ENCODE measurements at places on chromosomes 4 and X.
A peak's percentile ranks its signal among the peaks of the same experiment; 100 is the strongest.

GRCh38 chr4:19883841-19884240 lies 367.9 kb upstream of the SLIT2 start:
- H3K36me3 ChIP-seq, result no peaks in the 10 kb centered on the region
- no peak for DNase-seq
- no peaks in the 10 kb centered on the region for H3K27me3 ChIP-seq
- no peak overlapping the region for H3K27ac ChIP-seq
- no peaks in the 10 kb centered on the region for H3K4me1 ChIP-seq

- no peaks in the 10 kb centered on the region for H3K36me3 ChIP-seq
- no peaks in the 10 kb centered on the region for H3K4me1 ChIP-seq
- H3K27me3 ChIP-seq, result no peaks in the 10 kb centered on the region
- H3K27ac ChIP-seq, result no peak overlapping the region
Measured at GRCh38 chr4:150863456-150863855, 151.6 kb downstream of the LRBA start.

GRCh38 chrX:123153846-123154335 lies 30.2 kb upstream of the GRIA3 start:
- DNase-seq, result no peak
- H3K36me3 ChIP-seq, result no peaks in the 10 kb centered on the region
- no peaks in the 10 kb centered on the region for H3K4me1 ChIP-seq
- H3K27ac ChIP-seq, result no peak overlapping the region

- no peak overlapping the region for H3K27ac ChIP-seq
- H3K4me1 ChIP-seq, result no peaks in the 10 kb centered on the region
- no peak overlapping the region for H3K4me3 ChIP-seq
- H3K27me3 ChIP-seq, result no peaks in the 10 kb centered on the region
Measured at GRCh38 chrX:38465686-38466085, 95.7 kb upstream of the TSPAN7 start.

DNA sequence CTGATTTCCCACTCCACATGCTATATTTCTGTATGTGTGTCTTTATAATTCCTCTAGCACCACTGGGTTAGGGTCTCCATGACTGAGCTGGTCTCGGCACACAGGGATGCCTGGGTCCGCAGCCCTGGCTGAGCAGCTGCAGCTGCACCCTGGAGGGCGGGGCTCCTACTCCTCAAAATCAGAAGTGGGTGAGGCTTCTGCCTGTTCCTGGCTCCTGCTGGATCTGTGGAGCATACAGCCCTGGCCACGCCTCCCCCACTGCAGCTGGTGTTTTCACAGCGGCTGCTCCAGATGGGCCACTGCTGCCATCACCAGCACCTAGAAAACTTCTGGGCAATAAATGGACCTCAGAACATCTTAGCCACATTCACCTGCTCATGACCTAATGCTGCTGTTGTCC lies 30.9 kb downstream of the SPCS3 start:
- H3K4me3 ChIP-seq, result no peak overlapping the region
- no peak for DNase-seq
- H3K27me3 ChIP-seq, result no peaks in the 10 kb centered on the region
- H3K4me1 ChIP-seq, result no peaks in the 10 kb centered on the region
- peaks cover 4% of the 10 kb centered on the region for H3K36me3 ChIP-seq

- H3K27me3 ChIP-seq, result no peaks in the 10 kb centered on the region
- no peak for DNase-seq
- H3K4me1 ChIP-seq, result peaks cover 4% of the 10 kb centered on the region
- H3K36me3 ChIP-seq, result no peaks in the 10 kb centered on the region
- no peak overlapping the region for H3K4me3 ChIP-seq
Measured at GRCh38 chr4:152942346-152942745, 6.2 kb downstream of the FHDC1 start.

GRCh38 chrX:153441981-153442380 lies 3.9 kb downstream of the TREX2 start:
- H3K27ac ChIP-seq, result no peak overlapping the region
- H3K4me3 ChIP-seq, result no peak overlapping the region
- H3K4me1 ChIP-seq, result no peaks in the 10 kb centered on the region
- DNase-seq, result no peak
- no peaks in the 10 kb centered on the region for H3K36me3 ChIP-seq
- no peaks in the 10 kb centered on the region for H3K27me3 ChIP-seq

- H3K27me3 ChIP-seq, result no peaks in the 10 kb centered on the region
- no peaks in the 10 kb centered on the region for H3K4me1 ChIP-seq
- no peak overlapping the region for H3K27ac ChIP-seq
Measured at GRCh38 chr4:98452091-98452490, 190.9 kb downstream of the RAP1GDS1 start.

- no peaks in the 10 kb centered on the region for H3K4me1 ChIP-seq
- H3K27ac ChIP-seq, result no peak overlapping the region
- no peak overlapping the region for H3K4me3 ChIP-seq
- no peaks in the 10 kb centered on the region for H3K36me3 ChIP-seq
- H3K27me3 ChIP-seq, result no peaks in the 10 kb centered on the region
Measured at GRCh38 chrX:40945361-40945713, 139.9 kb upstream of the USP9X start.

DNA sequence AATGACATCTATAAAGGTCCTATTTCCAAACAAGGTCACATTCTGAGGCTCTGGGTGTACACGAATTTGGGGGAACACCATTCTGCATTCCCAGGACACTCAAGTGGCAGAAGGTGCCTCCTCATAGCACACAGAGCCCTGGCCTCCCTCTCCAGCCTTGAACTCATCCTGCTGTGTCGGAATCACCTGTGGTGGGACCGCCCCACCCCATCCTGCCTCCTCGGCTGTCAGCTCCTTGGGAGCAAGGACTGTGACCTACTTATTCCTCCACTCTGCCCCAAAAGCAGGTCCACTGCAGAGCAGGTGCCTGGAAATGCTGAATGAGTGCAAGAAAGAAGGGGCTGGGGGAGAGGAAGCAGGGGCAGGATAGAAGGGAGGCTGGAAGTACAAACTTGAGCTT lies 33.5 kb downstream of the HTRA3 start:
- H3K36me3 ChIP-seq, result no peaks in the 10 kb centered on the region
- DNase-seq, result no peak
- H3K4me1 ChIP-seq, result peaks cover 4% of the 10 kb centered on the region
- no peak overlapping the region for H3K4me3 ChIP-seq
- no peaks in the 10 kb centered on the region for H3K27me3 ChIP-seq

DNA sequence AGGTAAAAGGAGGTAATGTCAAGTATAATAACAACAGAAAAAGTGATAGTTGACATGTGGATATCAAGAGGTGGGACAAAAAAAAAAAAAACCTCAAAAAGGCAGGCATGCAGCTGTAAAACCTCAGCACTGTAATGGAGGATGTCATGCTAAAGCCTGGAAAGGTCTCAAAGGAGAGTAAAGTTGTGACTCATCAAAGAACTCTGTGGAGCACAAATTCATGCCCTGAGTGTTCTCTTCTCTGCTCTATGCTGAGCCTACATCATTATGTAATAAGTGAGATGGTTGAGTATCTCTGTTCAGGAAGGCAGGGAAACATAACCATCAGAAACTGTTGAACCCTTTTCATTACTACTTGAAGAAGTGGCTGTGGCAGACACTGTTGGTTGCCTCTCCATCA lies 597.8 kb downstream of the BCOR start:
- DNase-seq, result peak; percentile 6
- H3K4me1 ChIP-seq, result no peaks in the 10 kb centered on the region
- no peak overlapping the region for H3K27ac ChIP-seq
- no peaks in the 10 kb centered on the region for H3K27me3 ChIP-seq
- H3K36me3 ChIP-seq, result no peaks in the 10 kb centered on the region

GRCh38 chr4:107147873-107148272 lies 111.8 kb upstream of the DKK2 start:
- no peaks in the 10 kb centered on the region for H3K36me3 ChIP-seq
- H3K27me3 ChIP-seq, result no peaks in the 10 kb centered on the region
- no peak overlapping the region for H3K27ac ChIP-seq
- DNase-seq, result no peak
- no peak overlapping the region for H3K4me3 ChIP-seq

DNA sequence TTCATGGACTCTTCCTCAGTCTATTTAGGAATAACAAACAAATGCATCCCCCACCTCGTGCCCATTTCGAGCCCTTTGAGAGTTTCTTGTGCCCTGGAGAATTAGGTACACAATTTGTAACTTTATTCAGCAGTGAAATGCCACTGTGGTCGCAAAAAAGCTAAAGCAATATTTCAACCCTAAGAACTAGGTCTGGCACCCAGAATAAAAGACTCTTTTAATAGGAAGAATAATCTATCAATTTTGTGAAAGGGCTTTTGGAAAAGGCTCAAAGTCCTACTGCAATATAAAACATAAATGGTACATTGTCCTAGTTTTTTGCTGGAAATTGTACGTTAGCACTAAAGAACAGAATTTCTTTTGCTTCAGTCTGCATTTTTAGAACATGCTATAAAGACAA lies 304.6 kb upstream of the TENM3 start:
- no peaks in the 10 kb centered on the region for H3K27me3 ChIP-seq
- no peak overlapping the region for H3K4me3 ChIP-seq
- DNase-seq, result no peak
- no peak overlapping the region for H3K27ac ChIP-seq

GRCh38 chrX:42237956-42238355 lies 314.6 kb upstream of the CASK start:
- H3K4me1 ChIP-seq, result no peaks in the 10 kb centered on the region
- H3K36me3 ChIP-seq, result no peaks in the 10 kb centered on the region
- no peak for DNase-seq
- no peak overlapping the region for H3K4me3 ChIP-seq

DNA sequence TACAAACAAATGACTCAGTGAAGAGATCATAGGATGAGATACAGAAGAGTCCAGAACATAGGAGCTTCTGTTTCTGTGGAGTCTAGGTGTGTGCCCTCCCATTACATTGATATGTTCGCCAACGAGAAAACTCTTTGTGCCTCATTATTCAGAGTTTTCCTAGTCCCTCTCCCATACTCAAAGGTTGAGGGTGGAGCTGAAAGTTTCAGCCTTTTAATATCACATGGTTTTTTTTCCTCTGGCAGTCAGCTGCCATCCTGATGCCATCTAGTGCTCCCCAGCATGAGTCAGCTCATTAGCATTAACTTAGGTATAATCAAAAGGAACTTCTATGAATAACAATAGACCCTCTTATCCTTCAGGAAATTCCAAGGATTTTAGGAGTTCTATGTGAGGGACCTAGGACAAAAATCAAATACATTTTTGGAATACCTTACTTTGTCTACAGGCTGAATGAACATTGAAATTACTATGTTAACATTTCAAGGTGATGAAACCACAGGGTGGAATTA lies 559.6 kb upstream of the AMOT start:
- no peak overlapping the region for H3K4me3 ChIP-seq
- H3K27me3 ChIP-seq, result no peaks in the 10 kb centered on the region
- no peak overlapping the region for H3K27ac ChIP-seq
- DNase-seq, result peak; percentile 28

DNA sequence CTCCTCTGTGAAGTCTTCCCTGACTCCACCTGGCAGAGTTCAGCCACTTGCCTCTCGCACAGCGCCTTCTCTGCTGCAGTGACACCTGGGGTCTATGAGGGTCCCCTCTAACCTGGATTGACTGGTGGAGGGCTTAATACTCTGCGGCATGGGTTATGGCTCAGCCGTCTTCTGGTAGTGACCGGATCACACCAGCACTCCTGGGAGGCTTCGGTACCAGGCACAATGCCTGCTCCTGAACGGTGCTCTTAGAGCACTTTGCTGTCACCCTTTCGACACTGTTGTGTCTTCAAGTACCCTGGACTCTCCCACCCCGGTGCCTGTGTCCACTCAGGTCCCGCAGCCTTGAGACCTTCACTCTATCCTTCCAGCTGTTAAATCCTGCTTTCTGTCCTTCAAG lies 50.0 kb downstream of the C4orf50 start:
- DNase-seq, result no peak
- H3K27ac ChIP-seq, result no peak overlapping the region
- no peaks in the 10 kb centered on the region for H3K4me1 ChIP-seq
- H3K27me3 ChIP-seq, result no peaks in the 10 kb centered on the region
- no peak overlapping the region for H3K4me3 ChIP-seq

GRCh38 chr4:163395055-163395454 lies 51.4 kb downstream of the NPY5R start:
- no peaks in the 10 kb centered on the region for H3K27me3 ChIP-seq
- H3K36me3 ChIP-seq, result no peaks in the 10 kb centered on the region
- H3K4me1 ChIP-seq, result no peaks in the 10 kb centered on the region
- DNase-seq, result peak; percentile 53

DNA sequence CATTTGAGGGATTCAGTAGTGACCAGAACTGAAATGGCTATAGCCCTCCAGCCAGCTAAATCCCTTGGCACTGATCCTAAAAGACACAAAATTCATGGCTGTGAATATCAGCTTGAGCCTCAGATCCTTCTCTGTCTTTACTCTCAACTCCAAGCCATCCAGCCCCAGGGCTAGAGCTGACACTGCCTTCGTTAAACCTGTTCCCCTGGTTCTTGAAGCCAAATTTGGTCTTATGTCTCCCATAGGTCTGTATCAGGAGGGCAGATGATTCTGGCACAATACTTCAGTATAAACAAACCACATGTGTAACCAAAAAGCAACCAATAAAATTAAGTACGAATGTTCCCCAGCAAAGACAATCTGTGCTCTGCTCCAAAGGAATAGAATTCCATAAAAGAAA lies 78.0 kb downstream of the ANOS1 start:
- no peaks in the 10 kb centered on the region for H3K36me3 ChIP-seq
- H3K4me3 ChIP-seq, result no peak overlapping the region
- DNase-seq, result peak; percentile 72
- H3K27ac ChIP-seq, result no peak overlapping the region
- peaks cover 4% of the 10 kb centered on the region for H3K4me1 ChIP-seq

DNA sequence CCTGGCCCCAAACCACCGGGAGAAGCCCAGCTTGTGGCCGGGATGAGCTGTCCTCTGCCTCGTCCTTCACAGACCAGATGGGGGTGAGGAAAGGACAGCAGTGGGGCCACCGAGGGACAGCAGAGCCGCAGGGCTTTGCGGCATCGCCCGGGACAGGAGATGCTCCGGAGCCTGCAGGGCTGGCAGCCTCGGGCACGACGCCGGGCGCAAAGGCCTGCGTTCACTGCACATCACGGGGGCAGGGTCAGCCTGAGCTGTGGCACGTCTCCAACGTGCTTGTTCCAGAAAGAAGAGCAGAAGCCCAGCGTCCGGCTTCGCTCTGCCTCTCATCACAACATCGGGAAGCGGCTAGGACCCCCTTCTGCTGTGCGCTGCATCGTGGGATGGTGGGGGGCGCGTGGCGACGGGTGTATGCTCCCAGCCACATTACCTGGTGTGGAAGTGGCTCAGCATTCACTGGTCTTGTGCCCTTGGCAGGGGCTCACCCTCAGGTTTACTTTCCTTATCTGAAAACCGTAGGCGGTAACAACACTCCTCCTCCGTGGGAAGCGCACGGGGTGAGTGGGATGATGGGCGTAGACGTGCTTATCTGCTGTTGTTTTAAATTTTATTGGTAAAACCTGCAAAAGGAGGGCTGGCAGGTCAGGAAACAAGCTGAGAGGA lies 7.4 kb downstream of the TADA2B start:
- no peaks in the 10 kb centered on the region for H3K27me3 ChIP-seq
- H3K27ac ChIP-seq, result no peak overlapping the region
- peaks cover 39% of the 10 kb centered on the region for H3K36me3 ChIP-seq
- H3K4me1 ChIP-seq, result peaks cover 4% of the 10 kb centered on the region
- H3K4me3 ChIP-seq, result no peak overlapping the region
